ENCODE measurements at places on chromosomes 3 and 15.

DNA sequence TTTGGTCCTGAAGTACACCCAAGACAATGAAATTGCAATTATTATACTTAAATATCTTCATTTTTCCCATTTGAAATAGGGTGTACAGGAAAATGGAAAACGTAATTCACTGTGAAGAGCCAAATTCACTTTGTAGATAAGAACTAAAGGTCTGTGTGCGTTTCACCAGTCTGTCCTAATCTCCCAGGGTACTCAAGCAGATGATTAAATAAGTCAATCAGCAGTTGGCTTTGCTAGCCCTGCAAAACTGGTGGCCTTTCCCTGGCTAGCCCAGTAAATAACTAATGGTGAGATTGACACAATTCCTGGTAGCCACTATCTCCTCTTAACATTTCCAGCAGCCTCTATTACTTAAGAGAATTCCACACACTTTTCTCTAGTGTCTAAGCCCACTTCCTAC is 389.3 kb downstream of the TBL1XR1 start:
- no peak for DNase-seq

DNA sequence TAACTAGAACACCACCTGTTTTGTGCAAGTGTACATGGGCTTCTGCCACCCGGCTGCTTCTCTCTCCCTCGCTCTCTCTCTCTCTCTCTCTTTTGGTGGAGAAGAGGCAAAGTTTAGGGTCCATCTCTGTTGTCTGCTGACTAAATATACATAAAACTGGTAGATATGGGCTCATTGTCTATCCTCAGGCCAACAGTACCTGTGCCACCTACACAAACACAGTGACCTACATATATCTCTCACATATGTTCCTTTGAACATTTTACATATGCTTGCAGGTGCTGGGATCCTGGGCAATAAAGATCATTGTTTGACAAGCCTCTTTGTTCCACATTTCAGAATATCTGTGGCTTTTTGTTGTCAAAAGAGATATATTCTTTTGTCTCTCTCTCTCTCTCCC is 256.3 kb upstream of the KCNH8 start:
- DNase-seq: no peak

DNA sequence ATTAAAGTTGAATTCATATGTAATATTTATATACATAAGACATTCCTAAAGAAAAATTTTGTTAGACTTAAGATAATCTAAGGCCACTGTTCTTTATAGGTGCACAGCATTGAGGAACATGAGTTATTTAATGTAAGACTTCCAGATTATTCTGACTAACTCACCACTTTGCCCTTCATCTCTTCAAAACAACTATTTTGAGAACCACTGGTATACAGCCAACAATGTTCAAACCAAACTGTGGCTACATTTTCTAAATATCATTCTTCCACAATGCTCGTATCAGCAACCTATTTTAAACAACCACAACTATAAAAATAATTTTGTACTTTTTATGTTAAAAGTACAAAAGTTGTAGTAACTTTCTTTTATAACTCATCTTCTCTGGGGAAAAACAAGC is 199.8 kb upstream of the ALCAM start:
- DNase-seq: no peak

GRCh38 chr15:83538682-83539081 is 91.5 kb downstream of the SH3GL3 start:
- DNase-seq: no peak

GRCh38 chr3:43171748-43172147 is 65.9 kb upstream of the POMGNT2 start:
- no peak for DNase-seq

DNA sequence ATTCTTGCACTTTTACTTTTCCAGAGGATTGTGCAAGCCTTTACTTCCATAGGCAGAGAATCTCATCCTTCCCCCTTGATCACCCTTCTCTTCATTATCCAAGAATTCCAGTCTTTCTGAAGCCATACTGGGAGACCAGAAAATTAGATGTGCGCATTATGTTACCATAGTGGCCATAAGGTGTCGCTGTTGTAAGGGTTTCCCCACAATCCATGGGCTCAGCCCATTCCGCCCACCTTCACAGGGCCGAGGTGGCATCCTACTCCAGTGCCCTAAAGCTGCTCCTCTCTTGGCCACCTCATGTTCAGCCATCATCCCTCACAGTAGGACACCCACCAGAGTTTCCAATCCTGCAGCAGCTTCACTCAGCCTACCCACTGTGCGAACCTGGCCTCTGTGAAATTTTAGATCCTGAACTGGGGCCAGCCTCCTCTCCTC is 35.0 kb downstream of the CTSH start:
- no peak for DNase-seq

DNA sequence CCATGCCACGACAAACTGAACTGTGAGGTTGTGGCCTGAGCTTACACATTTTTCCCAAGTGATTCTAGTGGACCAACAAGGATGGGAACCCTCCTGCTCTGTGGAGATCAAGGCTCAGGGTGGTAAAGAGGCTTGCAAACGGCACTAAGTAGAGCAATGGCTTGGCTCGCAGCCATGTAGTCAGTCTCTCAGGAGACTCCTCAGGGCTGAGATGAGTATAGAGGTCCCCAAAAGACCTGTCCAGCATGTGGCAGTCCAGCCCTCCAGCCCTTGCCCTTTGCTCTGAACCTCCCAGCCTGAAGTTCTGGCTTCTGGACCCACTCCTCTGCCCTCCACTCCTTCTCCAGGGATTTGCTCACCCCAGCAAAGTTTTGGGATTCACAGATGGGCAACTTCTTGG is 8.3 kb upstream of the CAMP start:
- DNase-seq: no peak

DNA sequence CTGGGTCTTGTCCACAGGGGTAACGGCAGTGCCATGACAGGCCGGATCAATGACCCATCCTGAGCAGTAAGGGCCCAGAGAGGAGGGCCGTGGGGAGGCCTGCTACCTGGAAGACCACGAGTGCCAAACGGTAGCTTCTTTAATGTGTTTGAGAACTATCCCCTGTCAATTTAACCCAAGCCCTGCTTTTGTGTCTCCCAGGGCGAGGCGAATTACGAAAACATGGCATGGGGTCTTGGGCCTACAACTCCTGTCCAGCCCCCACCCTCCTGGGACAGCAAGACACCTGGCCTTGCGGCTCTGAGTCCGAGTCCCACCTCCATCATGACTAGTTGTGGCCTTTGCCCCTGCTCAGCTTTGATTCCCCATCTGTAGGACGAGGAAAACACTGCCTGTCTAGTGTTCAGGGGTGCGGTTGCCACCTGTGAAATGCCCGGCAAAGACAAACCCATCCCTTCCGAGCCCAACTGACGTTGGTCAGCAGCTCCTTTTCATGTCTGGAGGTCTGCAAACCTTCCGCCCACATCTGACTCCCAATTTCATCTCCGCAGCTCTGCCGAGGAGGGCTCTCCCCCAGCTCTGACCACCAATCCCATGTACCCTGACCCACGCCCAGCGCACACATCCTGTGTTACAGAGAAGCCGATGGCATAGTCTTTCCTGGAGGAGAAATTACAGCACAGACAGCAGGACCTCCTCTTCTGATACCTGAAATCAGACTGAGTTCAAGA is 28.9 kb upstream of the SNRPA1 start:
- no peak for DNase-seq

DNA sequence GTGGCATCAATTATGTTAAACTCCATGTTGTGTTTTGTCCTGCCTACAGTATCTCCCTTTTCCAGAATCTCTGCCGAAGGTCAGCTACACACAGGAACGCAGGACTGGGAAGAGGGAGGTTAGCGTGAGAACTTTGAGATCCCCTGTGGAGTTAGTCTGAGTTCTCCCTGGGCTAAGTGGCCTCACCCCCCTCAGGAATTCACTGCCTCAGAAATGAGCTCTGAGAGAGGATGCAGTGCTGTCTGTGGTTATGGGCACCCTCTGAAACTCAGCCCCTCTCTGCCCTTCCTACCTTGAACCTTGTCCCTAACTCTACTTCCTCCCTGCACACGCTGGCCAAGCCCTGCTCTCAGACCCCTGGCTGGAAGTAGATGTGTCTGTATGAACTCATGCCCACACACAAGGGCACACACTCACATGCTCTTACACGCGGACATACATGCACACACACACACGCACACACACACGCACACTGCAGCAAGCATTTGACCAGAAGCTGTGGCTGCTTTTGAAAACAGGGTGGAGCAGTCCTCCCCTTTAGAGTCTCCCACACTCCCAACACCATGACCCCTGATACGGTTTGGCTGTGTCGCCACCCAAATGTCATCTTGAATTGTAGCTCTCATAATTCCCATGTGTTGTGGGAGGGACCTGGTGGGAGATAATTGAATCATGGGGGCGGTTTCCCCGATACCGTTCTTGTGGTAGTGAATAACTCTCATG is 5.3 kb upstream of the VIPR1 start:
- DNase-seq: no peak

- DNase-seq: no peak
Observed at GRCh38 chr15:48190932-48191573, 412 bp upstream of the CTXN2 start.

DNA sequence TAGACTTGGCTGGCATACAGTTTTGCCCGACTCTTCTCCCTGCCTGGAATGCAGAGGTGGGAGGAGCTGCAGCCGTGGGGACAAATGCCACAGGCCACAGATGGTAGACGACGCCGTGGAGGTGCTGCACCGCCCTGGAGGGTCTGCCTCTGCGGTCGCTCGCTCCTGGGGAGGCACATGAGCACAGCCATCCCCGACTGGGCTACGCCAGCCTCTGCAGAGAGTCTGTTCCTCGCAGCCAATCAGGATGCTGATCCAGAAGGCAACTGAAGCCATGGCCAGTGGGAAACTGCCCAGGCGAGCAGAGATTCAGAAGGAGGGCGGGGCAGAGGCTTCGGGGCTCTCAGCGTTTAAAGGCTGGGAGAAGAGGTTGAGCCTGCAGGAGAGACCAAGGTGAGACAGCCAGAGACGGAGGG is 11.9 kb upstream of the LRRC15 start:
- DNase-seq: no peak

GRCh38 chr15:50113187-50113505 is 5.9 kb downstream of the ATP8B4 start:
- DNase-seq: no peak

DNA sequence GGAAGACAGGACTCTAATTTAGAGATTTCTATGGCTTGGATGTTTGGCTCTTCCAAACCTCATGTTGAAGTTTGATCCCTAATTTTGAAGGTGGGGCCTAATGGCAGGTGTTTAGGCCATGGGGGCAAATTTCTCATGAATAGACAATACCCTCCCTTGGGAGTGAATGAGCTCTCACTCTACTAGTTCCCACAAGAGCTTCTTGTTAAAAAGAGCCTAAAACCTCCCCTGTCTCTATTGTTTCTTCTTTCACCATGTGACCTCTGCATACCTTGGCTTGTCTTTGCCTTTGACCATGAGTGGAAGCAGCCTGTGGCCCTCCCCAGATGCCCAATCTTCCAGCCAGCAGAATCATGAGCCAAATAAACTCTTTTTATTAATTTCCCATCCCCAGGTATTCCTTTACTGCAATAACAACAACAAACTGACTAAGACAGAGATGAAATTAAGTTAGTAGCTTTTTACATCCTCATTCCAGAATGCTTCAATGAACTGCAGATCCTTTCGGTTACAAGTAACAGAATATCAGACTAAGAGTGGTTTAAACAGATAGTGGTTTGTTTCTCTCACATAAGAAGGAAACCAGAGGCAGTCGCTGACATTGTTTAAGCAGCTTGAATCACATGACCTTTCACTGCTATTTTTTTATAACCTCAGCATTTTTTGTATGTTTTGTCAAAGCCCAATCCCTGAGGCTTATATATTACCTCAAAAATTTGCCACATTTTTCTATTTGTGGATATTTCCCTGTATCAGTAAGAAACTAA is 1013.3 kb upstream of the SEMA6D start:
- DNase-seq: no peak

DNA sequence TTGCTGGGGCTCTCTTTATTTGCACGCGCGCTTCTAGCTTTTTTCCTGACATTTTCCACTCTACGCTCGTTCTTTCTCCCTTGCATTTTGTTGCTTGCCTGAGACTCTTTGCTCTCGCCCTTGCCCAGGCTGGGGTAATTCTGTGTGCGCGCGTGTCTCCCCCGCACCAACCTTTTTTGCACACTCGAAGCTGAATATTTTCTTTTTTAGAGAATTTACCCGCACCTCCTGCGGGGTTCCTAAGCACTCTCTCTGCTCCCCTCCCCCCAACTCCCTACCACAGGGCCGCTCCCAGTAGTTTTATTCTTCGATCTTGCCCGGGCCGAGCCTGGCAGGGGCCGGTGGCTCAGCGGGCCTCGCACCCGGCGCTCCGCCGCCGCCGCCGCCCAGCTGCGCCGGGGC is 732 bp downstream of the FAM43A start:
- no peak for DNase-seq

GRCh38 chr3:19947549-19948225 is 790 bp downstream of the RAB5A start:
- no peak for DNase-seq

DNA sequence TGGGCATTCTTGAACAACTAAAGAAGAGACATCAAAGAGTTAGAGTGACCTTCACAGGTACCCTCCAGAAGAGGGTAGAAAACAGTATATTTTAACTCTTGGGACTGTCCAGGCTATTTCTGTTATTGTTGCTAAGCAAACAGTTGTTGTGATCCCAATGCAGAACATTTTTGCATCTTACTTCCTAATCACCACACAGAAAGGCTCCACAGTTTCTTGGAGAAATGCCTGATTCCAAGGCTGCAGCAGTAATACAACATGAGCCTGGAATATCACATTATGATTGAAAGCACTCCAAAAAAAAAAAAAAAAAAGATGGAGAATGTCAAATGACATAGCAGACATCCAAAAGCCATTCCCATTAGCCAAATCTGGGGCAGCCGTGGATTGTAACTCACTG is 195.6 kb downstream of the CTNNB1 start:
- DNase-seq: no peak

DNA sequence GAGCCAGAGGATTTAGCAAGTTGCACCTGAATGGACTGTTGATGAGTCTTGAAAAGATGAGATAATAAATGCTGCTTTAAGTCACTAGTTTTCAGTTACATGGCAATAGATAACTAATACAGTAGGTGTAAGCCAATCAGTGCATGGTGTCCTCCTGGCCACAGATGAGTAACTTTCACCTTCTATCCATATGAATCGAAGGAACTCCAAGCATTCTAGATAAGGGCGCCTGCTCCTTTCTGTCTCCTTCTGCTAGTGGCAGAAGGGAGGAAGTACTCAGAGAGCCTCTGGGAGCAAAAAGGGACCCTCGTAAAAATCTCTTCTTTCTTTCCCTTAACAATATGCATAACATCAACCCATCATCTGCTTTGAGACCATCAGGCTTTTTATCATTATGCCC is 37.3 kb downstream of the TM6SF1 start:
- no peak for DNase-seq

GRCh38 chr15:62758952-62759349 is 283.6 kb upstream of the TPM1 start:
- DNase-seq: no peak

GRCh38 chr3:43191116-43191515 is 85.2 kb upstream of the POMGNT2 start:
- no peak for DNase-seq

DNA sequence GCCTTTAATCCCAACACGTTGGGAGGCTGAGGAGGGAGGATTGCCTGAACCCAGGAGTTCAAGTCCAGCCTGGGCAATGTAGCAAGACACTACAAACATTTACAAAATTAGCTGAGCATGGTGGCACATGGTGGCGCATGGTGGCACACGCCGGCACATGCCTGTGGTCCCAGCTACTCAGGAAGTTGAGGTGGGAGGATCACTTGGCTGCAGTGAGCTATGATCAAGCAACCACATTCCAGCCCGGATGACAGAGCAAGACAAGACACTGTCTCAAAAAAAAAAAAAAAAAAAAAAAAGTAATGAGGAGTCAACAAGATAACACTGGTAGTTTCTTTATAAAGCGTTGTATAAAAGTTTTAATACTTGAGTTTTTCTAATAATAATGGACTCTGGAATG is 10.1 kb downstream of the FEZF2 start:
- DNase-seq: no peak
